ENCODE measurements at places on chromosomes 13 and 19.

GRCh38 chr19:32368787-32369186 lies 23.4 kb downstream of the ZNF507 start:
- no peak for DNase-seq

DNA sequence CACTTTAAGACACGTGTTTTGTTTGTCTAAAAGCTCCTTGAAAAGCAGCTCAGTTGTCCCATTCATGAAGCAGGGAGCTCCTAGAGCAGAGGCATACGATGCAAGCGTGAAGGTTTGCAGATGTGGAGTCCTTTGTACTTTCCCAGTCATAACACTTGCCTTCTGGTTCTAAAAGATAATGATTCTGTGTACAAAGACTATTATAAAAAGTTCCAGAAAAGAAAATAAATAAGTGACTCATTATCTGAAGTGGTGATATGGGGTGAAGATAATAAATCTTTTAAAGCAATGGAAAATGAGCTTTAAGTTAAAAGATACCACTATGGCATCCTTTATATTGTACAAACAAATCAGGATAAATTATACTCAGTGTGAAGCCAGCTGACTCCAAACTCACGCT lies 569.9 kb downstream of the MYO16 start:
- no peak for DNase-seq

DNA sequence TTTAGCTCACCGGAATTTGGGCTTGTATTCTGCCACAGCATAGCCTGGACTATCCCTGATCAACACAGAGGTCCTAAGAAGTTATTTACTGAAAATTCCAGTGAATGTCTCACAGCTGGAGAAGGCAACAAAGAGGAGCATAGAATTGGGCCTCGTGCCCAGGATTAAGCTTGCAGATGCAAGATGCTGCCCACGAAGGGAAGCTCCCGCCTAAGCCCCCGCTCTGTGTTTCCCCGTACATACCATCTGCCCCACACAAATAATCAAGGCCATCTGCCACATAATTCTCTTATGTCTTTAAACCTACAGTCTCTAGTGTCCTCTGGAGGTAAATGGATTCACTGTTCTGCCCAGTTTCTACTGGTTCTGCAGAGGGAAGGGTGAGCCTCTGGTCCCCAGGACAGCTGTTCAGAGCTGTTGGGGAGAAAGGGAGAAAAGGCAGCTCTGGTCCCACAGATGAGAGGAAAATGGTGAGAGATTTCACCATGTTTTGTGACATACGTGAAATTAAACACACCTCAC lies 7.4 kb upstream of the TPP2 start:
- DNase-seq: no peak

- no peak for DNase-seq
These were observed 47.8 kb upstream of the KPNA3 start for GRCh38 chr13:49840266-49840665.

GRCh38 chr13:99008577-99008976 lies 30.7 kb upstream of the DOCK9 start:
- no peak for DNase-seq

DNA sequence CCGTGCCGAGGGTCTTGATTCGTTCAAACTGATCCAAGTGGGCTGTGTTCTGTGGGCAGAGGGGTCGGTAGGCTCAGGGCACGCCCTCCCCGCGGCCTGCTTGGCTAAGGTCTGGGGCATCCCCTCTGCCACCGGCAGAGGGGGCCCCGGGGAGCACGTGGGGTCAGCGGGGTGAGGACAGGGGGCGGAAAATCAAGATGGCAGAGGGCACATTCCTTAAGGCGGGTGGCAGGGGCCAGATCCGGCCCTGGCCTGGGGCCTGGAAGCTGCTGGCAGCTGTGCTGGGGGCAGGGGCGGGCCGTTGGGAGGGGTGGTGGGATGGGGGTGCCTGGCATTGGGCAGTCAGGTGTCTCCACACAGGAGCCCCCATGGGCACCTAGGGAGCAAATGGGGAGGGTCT lies 10.7 kb downstream of the PRKACA start:
- DNase-seq: no peak

- DNase-seq: no peak
These were observed 288.9 kb upstream of the MAB21L1 start for GRCh38 chr13:35765366-35765765.

GRCh38 chr13:31236211-31236786 lies 36.5 kb downstream of the B3GLCT start:
- DNase-seq: peak; percentile 20

- DNase-seq: no peak
These were observed 3.1 kb upstream of the UBE2M start for GRCh38 chr19:58561373-58562121.

DNA sequence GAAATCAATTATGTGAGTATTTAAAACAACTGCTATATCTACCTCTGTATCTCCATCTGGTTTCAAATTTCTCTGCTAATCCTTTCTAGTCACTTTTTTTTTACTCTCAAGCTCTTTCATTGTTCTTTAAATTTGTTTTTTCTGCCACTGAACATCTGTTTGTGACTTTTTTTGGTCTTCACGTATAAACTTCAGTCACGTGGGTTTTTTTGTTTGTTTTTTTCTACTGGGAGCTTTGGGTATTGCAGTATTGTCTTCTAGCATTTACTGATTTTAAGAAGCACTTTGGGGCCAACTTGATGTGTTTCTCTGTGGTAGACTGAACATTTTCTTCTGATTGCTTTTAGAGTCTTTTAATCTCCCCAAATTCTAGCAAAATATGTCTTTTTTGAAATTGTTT lies 262.6 kb upstream of the RXFP2 start:
- DNase-seq: no peak

- no peak for DNase-seq
These were observed 726 bp upstream of the ZNF358 start for GRCh38 chr19:7515110-7515644.

- DNase-seq: no peak
These were observed 44.5 kb downstream of the TMEM255B start for GRCh38 chr13:113803409-113804016.

DNA sequence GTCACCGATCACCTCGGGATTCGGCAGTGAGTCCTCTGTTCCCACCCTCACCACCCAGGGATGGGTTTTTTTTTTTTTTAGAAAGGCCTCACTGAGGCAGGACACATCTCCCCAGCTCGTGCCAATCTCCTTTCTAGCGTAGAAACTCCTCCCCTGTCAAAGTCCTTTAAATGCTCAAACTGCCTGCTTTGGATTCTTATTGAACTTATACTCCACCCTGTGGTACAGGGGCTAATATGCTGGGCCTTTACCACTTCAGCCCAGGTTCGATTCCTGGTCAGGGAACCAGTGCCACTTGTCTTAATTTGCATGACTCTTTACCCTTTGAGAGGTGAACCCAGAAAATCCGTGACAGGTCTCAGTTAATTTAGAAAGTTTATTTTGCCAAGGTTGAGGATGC lies 8.3 kb upstream of the ZNF14 start:
- no peak for DNase-seq

DNA sequence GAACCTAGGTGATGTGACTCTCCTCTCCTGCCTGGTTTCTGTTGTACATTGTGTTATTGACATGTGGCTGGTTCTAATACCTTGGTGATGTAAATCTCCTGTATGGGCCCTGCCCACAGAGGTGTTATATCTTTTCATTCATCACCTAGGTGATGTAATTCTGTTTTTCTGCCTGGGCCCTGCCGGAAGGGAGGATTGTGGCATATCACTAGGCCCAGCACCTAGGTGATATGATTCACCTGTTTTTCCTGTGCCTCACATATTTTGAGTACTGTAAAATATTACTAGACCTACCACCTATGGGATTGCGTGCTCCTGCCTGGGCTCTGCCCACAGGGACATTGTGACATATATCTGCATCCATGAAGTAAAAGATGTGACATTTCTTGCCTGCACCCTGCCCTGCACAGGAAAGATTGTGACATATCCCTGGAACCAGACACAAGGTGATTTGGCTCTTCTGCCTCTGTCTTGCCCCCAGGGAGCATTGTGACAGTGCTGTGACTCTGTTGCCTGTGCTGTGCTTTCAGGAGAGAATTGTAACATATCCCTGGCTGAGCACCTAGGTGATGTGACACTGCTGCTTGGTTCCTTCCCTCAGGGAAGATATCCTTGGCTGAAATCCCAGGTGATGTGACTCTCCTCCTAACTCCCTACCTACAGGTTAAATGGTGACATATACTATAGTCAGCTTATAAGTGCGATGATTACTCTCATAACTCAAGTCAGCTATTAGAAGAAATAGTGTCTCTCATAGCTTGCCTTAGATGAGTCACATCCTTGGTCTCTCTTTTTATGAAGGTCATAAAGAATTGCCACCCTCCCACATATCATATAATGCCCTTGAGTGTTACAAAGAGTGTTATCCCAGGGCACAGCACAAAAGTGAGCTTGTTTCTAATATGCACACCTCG lies 13.3 kb upstream of the ZNF681 start:
- DNase-seq: no peak

- DNase-seq: no peak
These were observed 676 bp upstream of the ZNF574 start for GRCh38 chr19:42075364-42075615.

DNA sequence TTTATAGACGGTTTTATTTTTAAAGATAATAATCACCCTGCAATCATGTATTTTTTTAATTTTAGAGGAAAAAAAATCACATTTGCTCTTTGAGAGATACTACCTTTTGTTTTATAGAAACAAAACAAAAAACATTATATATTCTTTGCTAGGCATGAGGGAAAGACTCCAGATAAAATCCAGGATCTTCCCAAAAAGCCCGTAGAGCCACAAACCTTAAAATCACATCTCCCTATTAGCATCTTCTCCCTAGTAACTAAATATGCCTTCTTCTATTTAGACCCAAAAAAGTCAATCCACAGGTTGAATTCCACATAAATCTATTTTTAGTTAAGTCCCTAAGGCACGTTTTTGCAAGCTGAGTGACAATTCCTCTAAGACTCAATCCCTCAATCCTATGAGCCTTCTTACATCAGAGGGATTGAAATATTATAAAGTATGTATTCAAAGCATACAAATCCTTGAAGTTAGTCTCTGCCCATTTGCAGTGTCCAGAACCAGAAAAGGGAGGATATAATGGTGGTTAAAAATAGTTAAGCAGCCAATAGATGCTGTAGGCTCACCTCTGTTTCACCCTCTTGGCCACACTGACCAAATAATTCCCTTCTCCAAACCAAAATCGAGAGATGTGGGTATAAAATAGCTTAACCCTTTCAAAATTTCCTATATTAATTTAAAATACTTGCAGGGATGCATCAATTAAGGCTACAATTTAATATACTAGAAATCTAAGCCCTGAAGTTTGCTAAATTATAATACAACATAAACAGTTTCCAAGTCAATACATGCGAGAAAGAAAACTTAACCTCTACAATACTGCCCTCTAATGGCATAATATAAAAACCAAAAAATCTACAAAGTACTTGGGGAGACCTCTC lies 64.0 kb downstream of the SERP2 start:
- DNase-seq: peak; percentile 63

- DNase-seq: no peak
These were observed 273.0 kb downstream of the SHISA2 start for GRCh38 chr13:25778808-25779305.

- no peak for DNase-seq
These were observed 3.7 kb downstream of the FGF9 start for GRCh38 chr13:21674490-21675009.

DNA sequence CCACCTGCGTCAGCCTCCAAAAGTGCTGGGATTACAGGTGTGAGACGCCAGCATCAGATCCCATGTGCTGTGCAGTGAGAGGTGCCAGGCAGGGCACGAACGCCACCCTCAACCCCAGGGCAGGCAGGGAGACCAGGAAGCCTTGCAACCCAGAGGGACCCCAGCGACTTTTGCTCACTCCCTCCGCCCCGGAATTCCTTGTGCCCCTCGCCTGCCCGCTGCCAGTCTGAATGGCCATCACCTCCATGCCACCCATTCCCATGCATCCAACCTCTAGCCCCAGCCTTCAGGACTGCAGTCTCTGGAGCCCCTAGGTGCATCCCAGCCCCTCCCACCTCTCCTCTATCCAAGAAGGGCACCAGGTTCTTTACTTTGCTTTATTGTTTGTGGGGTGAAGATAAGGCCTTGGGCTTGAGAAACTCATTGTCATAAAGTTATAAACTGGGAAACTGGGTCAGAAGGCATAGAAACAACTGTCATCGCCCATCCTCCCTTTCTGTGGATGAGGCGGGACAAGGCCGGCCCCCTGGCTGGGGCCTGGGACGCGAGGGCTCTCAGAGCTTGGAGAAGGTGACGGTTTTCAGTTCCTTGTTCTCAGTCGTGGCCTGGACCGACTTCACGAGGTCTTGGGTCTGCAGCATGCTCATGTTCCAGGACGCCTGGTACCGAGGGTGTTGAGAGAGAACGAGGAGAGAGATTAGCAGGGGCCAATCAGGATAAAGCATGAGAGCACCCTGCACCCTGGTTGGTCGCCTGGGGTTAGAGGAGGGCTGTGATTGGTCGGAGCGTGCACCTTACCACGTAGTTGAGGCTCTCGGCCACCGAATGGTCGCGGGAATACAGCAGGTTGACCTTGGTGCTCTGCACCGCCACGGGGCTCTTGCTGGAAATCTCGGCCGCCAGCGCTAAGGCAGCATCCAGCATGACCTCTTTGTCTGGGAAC lies 2.6 kb upstream of the LGALS4 start:
- no peak for DNase-seq

DNA sequence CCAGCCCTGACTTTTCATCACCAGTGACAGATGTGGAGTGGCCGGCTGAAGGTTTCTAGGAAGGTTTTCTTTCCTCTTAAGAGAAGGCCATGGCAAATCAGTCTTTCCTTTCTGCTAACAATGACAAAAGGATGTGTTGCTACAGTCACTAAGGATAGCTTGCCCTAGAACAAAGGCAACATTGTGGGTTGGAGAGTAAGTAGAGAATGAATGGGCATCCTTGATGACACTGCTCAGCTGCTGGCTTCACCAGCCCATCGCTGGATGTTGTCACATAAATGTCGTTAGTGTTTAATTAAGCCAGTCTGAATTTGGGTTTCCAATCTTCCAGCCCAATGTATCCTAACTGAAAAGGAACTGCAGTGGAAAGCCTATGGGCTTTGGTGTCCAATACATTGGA lies 168.4 kb downstream of the ZIC5 start:
- DNase-seq: no peak

GRCh38 chr13:97810152-97810551 lies 143.3 kb upstream of the IPO5 start:
- DNase-seq: no peak

DNA sequence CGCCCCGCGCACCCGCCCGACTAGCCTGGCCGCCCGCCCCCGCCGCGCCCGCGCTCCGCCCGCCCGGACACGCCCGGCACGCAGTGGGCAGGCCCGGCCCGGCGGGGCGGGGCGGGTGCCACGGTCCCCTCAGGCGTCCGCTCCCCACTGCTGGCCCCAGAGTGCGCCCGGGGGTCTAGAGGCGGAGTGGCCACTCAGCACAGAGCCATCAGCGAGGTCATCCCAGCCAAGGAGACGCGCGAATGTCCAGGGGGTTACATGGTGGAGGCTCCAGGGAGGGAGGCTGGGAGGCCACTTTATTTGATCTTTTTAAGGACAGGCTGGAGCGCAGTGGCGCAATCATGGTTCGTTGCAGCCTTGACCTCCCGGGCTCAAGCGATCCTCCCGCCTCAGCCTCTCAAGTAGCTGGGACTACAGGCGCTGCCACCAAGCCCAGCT lies 236 bp upstream of the TINCR start:
- no peak for DNase-seq

GRCh38 chr13:61415058-61415721 lies 459 bp downstream of the PCDH20 start:
- DNase-seq: no peak

All from CD4-positive, alpha-beta T cell treated with Interleukin-15 for 4 hours (primary cell).